Immature natural killer cell (primary cell): ENCODE measurements at places on chromosomes 6 and 20.

DNA sequence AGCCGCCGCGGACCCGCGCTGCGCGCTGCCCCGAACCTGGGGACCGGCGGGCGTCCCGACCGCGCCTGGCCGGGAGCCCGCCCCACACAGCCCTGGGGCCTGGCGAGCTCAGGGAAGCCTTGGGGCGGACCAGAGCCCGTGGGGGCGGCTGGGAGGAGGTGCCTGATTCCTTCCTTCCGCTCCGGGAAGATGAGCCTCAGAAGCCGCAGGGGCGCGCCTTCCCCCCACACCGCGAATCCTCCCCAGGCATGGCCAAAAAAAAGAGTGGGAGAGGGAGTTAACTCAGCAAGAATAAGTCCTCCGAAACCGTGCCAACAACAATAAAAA, at the start of gene CBLN4:
CBLN4 (minus strand) TSS at position 131 of the 327 bp plus-strand sequence. CDS start 1,348 bp downstream, outside the sequence.
- DNase-seq, result no peak

DNA sequence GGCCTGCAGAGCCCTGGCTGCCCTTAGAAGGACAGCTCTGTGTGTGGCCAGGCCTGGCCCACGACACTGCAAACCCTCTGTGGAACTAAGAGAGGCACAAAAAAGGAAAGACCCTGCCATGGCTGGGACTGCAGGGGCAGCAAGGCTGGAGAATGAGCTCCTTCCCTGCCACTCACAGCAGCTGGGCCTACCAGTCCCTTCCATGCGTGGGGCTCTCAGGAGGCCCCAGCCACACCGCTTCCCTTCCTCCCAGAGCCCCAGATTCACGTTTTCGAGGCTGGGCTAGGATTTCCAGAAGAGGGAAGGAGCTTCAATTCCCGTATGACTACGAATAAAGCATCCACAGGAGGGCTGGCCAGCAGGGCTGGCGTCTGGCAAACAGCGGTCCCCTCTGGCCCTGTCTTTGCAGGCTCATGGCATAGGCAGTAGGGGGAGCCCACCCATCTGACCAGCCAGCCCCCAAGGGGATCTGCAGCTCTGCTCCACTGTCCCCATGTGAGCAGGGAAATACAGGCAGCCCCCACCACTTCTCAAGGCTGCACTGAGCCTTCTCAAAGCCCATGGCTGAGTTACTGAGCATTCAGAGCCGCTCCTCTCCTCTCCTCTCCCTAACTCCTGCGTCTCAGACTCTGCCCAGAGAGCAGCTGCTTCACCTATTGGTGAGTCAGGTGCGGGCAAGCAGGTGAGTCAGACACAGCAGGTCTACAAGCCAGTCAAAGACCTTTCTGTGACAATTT, 53.1 kb downstream of the NINL start:
- no peak for DNase-seq

- no peak for DNase-seq
Measured at GRCh38 chr6:14732844-14733757, 512.8 kb upstream of the JARID2 start.

DNA sequence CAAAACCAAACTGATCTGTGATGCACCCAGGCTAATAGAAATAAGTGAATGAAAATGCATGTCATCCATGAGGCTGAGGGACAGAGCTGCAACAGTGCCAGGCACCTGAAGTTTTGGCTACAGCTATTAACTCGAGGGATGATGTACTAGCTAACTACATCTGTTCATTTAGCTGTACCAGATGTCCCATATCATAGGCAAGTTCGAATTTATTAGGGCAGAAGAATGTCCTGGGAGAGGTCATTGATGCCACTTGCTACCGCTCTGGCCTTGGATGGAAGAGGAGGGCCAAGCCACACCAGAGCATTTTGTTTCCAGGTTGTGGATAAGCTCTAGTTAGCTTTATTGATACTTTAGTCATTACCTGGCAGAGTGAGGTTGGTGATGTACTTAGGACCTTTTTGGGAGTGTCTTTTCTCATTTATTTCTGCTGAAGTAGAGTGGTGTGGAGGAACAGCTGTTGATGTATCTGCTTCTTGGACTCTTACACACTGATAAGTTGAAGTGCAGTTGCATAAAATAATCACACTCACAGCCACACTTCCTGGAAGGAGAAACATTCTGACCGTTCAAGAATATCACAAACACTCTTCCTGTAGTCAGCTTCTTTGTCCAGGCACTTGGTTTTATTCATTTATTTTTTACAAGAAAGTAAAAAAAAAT, 8.2 kb downstream of the ZFAND3 start:
- no peak for DNase-seq

GRCh38 chr6:129590408-129591022, 119.5 kb downstream of the ARHGAP18 start:
- no peak for DNase-seq
